ENCODE measurements at places on chromosomes 5 and 9. TPM values are rescaled to one million over a fixed set of nuclear protein-coding genes. Genes with fewer than 3 reads are reported as not detected.

CSF2 gene
- total RNA-seq: not detected

DNA sequence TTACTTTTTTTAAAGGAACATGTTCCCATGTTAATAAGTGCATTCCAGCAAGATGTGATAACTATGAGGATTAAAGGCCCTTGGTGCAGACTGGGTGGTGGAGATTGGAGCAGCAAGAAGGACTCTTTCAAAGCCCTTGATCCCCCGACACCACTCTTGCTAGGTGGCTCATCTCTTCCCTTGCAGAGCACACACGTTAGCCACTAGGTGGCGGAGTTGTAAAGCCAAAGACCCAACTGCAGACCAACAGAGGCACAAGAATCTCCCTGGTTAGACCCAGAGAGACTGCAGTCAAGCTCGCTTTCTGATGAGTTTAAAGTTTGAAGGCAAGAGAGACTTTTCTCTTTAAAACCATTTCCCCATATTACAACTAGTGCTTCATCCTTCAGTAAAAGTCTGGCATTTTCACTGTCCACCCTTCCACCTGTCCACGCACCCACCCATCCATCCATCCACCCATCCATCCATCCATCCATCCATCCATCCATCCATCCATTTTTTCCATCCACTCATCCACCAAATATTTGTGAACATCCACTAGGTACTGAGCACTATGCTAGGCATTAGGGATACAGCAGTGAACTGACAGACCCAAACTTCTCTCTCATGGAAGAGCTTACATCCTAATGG, 226.9 kb downstream of the MSX2 start:
- DNase-seq: no peak

DNA sequence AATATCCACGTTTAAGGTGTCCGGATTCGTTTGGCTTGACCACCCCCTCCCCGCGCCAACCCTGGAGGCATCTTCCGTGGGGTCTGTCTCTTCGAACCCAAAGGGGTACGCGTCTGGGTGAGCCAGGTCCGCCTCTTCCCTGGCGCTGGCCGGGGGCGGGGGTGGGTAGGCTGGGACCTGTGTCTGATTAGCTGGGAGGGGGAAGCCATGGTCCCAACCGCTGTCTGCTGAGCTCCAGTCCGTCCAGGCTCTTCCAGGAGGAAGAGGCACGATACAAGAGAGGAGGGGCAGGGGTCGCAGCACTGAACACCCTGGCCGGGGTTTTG, at the start of gene LVRN:
Gene LVRN (plus strand): TSS at position 237 of the 326 bp plus-strand sequence. CDS start 143 bp downstream, outside the sequence.
- DNase-seq: no peak

AIF1L gene
- total RNA-seq: 27.3 TPM

DNA sequence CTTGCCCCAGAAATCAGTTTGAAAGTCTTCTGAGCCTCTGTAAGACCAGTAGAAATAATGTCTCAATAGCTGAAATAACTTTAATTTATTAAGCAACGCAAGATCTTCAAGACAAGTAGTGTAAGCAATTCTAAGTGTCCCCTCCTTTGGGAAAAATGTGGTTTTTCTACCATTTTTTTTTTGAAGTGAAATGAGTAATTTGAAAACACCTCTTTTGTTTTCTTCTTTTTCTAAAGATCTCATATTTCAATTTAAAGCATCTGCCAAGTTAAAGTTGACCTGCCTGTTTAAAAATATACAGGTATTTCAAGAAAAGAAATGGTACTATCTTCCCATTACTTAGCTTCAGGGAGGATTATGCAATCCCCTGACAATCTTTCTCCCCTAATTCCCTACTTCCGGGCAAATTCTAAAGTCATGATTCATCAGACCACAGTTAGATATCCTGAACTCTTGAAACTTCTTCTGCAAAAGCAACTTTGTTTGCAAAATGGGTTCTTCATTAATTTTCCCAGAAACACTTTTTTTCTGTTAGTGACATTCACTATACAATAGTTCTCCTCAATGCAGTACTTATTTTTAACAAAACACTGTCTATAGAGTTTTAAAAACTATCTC, 7.8 kb upstream of the ANXA1 start:
- no peak for DNase-seq

GRCh38 chr9:69993110-69993509, 50.5 kb upstream of the MAMDC2 start:
- DNase-seq: no peak

DNA sequence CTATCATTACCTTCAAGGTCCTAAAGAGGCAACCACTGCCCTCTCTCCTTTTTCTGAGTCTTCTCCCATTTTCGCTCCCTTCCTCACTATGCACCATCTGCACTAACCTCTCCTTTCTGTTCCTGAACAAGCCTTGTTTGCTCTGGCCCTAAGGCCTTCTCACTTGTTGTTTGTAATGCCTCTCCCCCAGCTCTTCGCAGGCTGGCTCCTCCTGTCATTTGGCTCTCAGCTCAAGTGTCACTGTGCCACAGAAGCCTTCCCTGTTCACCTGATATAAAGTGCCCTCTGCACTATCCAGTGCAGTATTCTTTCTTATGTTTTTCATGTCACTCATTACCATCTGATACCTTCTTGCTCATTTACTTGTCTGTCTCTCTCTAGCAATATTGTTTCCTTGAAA, 303.7 kb downstream of the KCNN2 start:
- DNase-seq: no peak

INIP gene
- 17.1 TPM for total RNA-seq

DNA sequence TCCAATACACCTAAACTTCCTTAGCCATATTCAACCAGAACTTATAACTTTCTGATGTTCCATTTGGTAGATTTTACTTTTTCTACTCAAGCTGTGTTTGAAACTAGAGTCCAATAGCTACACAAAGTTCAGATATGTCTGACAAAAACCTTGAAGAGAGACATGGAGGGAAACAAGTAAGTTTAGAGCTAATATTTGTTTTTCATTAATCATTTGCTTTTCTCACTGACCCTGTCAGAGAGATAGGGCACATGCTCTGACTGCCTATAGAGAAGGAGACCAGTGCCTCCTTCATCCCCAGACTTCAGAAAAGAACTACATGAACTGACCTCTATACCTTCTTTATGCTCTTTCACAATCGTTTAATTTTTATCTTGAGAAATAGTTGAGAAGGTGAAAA, 157.0 kb upstream of the PPP1R2B start:
- DNase-seq: no peak

DNA sequence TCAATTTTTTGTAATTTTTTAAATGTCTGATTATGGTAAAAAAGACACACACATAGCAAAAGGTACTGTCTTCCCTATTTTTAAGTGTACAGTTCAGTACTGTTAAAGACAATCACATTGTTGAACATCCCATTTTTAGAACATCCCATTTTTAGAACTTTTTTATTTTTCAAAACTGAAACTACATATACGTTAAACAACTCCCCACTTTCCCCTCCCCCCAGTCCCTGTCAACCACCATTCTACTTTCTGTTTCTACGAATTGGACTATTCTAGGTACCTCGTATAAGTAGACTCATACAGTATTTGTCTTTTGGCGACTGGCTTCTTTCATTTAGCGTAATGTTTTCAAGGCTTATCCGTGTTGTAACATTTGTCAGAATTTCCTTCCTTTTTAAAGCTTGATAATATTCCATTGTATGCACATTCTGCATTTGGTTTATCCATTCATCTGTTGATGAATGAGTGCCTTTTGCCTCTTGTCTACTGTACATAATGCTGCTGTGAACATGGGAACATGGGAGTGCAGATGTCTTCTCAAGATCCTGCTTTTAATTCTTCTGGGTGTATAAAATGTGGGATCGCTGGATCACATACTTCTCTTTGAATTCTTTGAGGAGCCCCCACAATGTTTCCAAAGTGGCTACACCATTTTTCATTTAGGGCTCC, 154.0 kb downstream of the PIK3R1 start:
- no peak for DNase-seq

DNA sequence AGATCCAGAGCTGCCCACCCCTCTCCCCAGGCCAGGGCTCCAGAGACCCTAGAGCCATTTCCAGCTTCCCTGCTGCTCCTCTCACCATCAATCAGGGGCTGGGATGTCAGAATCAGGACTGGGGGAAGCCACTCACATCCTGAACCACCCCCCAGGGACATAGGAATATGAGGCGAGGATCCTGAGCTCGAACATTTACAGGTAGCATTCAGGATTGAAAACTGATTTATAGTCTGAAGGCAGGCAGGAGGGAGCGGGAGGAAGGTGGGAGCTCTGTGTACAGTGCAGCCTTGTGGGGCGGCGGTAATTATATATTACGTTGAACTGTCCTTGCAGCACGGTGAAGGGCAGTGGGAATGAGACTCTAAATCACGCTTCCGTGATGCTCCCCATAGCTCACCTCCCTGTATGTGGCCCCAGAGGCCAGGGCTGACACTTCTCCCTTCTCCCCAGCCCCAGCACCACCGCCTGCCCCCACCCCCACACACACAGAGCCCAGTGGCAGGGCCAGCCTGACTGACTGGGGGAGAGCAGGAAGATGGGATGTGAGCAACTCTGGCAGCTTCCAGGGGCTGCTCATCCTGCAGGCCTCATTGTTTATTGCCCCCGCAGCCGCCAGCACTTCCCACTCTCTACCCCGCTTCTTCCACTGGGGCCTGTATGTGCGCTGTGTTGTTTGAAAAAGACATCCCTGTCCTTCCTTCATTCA, 76.0 kb upstream of the HSPA9 start:
- no peak for DNase-seq

CCDC152 gene
- 2.3 TPM for total RNA-seq

GRCh38 chr9:120510816-120511215, 69.2 kb downstream of the CDK5RAP2 start:
- no peak for DNase-seq

SYK gene
- 13.2 TPM for total RNA-seq

GRCh38 chr5:9105851-9106250, 440.0 kb downstream of the SEMA5A start:
- DNase-seq: no peak

DNA sequence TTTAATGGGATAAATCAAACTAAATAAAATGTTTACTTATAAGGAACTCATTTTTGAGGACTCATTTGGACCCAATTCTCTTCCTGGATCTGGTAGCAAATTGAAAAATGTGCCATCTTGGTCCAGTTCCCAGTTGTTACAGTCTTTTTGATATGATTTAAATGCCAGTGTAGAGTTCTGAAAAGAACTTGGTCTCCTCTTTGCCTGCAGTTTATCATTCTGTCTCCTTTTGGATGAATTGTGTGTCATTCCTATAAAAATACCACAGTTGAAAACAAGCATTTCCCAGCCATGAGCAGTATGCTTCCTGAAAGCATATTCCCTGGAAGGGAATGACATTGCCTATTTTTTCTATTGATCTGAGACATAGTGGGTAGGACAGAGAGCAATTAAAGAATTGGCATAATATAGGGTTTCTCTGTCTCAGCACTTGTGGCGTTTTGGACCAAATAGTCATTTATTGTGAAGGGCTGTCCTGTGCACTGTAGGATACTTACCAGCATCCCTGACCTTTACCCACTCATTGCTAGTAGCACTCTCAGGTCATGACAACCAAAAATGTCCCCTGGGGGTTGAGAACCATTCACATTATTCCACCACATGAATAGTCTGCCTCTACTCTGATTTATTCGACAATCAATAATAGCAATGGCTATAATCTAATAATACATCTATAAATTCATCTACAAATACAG, 181.8 kb downstream of the NXNL2 start:
- DNase-seq: no peak

DNA sequence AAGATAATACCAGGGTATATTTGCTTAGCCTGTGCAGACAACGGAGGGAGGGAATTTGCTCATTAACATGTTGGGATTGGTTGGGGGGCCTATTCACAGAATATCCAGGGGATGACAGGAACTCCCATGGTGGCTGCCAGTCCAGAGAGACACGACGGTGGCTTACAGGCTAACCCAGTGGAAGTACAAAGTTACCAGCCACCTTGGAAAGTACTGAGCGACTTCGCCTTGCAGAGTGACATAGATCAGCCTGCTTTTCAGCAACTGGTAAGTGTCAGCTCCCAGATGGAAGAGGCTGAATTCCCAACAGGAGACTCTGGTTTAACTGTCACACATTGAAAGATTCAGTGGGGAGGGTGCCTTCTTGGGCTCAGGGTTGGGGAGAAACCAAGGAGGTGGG, 7.9 kb downstream of the ISL1 start:
- no peak for DNase-seq

C9orf85 gene
- total RNA-seq: 9.9 TPM

- DNase-seq: no peak
Measured at GRCh38 chr9:125746774-125747052, 460 bp upstream of the PBX3 start.

DNA sequence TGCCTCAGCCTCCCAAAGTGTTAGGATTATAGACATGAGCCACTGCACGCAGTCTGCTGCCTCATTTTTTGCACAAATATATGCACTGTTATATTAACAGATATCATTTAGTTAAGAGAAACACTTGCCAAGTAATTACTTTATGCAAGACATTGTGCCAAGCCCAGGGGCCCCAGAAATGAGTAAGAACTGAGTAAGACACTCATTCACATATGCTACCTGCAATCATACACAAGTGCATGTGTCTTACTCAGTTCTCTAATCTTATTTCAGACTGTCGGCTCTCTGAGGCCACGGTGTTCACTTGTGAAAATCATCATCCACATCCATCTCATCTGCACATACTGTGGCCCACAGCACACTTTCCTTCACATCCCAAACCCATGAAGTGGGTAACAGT, 16.0 kb downstream of the TRAF1 start:
- DNase-seq: no peak

SETD9 gene
- 9.3 TPM for total RNA-seq

- no peak for DNase-seq
Measured at GRCh38 chr5:96776621-96777020, 31.1 kb downstream of the ERAP1 start.

CMYA5 gene
- total RNA-seq: 2.6 TPM

DNA sequence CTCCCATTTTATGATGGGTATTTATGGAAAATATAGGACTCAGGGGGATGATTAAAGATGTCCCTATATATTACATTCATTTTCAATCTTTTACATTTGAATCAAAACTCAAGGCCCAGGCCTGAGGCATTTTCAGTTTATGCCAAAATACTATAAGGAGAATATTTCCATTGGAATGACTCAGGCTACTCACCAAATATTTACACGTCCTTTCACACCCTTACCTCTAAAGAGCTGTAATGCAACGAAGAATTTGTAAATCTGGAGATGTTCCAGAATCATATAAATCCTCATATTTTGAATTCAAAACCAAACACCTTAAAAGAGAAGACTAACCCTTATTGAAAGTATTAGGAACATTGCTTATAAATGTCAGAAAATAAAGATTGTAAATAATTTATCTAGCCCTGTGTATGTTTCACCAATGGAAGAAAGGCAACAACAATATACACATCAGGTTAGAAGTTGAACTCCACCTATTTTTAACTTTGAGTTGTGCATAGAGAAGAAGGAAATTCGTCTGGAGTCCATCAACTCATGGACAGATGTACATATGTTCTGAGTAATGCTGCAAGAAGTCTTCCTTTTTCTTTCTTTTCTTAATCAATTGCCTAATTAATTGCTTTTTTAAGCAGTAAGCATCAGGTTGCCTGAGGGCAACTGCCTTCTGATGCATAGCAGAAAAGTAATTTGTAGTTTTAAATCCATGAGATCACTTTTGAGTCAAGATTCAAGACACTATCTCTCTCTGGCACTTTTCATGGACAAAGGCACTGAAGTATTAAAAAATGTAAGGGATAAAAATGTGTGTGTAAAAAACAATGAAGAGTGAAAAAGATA, 579.3 kb upstream of the RGMB start:
- no peak for DNase-seq
